ENCODE measurements at places on chromosomes 7 and 10.

DNA sequence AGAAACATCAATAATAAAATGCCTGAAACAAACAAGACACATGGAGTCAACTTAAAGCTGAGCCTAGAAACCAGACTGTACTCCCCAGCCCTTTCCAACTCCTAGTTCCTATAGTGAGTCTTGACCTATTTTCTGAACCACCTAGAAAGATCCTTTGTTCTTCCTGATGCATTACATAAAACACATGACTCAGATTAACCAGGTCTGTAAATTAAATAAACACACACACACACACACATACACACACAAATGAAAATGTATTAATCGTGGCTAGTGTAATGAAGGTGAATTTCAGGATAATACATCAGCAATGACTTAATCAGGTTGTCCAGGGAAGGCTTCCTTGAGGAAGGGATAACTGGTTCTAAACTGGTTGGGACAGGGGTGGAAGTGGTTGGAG lies 104.7 kb downstream of the ST8SIA6 start:
- DNase-seq = no peak

GRCh38 chr7:90594751-90595317 lies 1.3 kb upstream of the CDK14 start:
- DNase-seq = no peak

DNA sequence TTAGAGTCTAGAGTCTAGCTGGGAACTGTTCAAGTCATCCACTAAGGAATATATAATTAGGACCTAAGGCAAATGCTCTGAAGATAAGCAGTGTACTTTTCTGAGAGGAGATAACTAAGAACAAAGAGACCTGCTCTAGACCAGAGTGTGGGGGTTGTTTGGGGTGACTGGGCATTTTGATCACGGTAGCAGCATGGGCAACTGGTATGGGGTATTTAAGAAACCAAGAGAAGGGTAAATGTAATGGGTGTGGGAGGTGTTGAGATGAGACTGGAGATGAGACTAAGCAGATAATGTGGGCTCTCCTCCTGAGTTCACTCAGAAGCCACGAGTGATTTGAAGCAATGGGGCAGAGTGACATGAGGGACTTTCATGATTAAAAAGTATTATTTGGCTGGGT lies 1082.9 kb downstream of the GATA3 start:
- no peak for DNase-seq

GRCh38 chr7:143408686-143409561 lies at the start of gene EPHA1:
TSS of gene EPHA1 (minus strand) at chr7:143408856. CDS start at chr7:143408805, 51 bp downstream.
- DNase-seq = no peak

GRCh38 chr10:88794731-88795130 lies 7.8 kb upstream of the LIPM start:
- no peak for DNase-seq

GRCh38 chr10:31000867-31001266 lies 30.8 kb downstream of the ZNF438 start:
- DNase-seq = no peak

DNA sequence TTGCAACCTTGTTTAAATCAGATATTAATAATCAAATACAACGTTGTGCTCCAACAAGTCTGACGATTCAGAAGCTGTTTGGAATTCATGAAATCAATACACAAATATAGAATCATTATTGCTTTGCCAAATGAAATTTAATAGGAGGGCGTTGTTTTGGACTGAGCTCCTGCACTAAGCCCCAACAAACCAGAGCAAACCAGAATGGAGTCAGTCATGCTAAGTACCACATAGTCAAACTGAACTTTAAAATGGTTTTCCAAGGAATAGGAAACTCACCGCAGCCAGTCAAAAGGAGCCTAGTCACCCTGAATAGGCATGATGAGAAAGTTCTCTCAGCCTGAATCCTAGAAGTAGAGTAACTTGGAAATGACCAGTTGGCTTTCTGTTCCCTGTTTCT lies 53.7 kb downstream of the HACD1 start:
- no peak for DNase-seq

- DNase-seq = no peak
Measured at GRCh38 chr7:27693794-27694193, 31.1 kb upstream of the HIBADH start.

GRCh38 chr7:46152696-46153095 lies 231.6 kb upstream of the IGFBP3 start:
- DNase-seq = no peak

- DNase-seq = no peak
Measured at GRCh38 chr10:47087667-47088066, 176.4 kb downstream of the PTPN20 start.

GRCh38 chr10:118045837-118046394 lies 825 bp downstream of the RAB11FIP2 start:
- no peak for DNase-seq

DNA sequence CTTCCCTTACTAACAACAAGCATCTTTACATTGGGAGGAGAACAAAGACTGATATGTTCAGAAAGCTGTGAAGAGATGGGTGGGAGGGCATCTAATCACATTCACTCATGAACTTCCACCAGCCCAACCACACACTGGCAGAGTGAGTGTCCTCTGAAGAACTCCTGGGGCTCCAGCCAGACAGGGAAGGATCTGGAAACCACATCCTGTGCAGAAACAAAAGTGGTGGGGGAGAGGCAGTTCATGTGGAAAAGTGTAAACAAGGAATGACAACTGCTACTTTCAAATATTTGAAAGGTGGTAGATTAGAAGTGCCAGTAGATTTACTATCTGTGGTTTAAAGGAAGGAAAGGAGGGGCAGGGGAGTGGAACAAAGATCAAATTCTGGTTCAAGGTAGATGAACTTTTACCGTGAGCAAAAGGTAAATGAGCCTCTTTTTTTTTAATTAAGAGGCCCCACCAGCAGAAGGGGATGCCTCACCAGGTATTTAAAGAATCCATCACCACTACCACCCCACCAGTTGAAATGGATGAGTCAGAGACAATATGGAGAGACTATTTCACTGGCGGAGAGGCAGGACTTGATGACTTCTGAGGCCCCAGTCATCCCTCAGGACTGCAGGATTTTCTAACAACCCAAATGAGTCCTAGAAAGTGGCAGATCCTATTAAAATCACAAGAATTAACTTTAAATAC lies 34.5 kb downstream of the GOT1 start:
- DNase-seq = no peak

GRCh38 chr7:20574784-20575720 lies 40.4 kb upstream of the ABCB5 start:
- no peak for DNase-seq

- no peak for DNase-seq
Measured at GRCh38 chr10:131092386-131092785, 219.1 kb downstream of the TCERG1L start.

DNA sequence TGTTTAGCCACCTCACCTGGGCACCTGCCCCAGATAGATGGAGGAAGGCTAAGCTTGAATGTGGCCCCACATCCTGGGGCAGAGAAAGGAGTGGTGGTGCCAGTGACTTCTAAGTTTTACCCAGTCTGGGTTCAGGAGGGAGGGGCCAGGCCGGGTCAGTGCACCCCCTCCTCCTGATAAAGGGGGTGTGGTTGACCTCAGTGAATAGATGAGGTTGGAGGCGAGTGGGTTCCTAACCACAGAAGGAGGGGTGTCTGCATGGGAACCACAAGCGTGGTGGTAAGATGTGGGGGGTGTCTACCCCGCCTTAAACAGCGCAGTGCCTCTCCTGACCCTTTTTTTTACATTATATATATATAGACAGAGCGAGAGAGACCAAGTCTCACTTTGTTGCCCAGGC lies 105.3 kb upstream of the KCTD7 start:
- no peak for DNase-seq

- no peak for DNase-seq
Measured at GRCh38 chr7:27108390-27109127, 6.1 kb upstream of the HOXA2 start.

GRCh38 chr10:21284301-21284700 lies 241.2 kb downstream of the SKIDA1 start:
- DNase-seq = no peak

DNA sequence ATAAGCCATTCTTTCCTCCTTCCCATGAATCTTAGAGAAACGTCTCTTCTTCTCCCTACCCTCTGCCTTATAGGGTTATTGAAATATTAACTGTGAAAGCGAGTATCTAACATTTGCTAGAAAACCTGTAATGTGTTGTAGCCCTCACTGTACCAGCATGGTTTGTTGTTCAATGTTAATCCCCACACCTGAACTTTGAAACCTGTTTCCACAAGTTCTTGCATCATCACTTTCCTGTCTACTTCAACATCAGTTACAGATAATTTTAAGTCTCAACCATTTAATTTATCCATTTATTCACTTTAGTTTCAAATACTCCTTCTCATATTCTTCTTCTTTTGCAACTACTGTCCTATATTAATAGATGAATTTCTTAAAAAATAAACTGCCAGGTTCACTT lies 148.2 kb downstream of the ETV1 start:
- no peak for DNase-seq

- DNase-seq = peak; percentile 35
Measured at GRCh38 chr7:155066417-155066950, 3.6 kb upstream of the HTR5A start.

GRCh38 chr10:28619455-28619854 lies 57.9 kb upstream of the BAMBI start:
- no peak for DNase-seq

GRCh38 chr10:106076496-106076895 lies 1088.0 kb downstream of the SORCS1 start:
- no peak for DNase-seq

GRCh38 chr7:72403458-72404076 lies 8.6 kb downstream of the CALN1 start:
- no peak for DNase-seq

- DNase-seq = no peak
Measured at GRCh38 chr10:118470470-118470869, 125.0 kb downstream of the PRLHR start.

DNA sequence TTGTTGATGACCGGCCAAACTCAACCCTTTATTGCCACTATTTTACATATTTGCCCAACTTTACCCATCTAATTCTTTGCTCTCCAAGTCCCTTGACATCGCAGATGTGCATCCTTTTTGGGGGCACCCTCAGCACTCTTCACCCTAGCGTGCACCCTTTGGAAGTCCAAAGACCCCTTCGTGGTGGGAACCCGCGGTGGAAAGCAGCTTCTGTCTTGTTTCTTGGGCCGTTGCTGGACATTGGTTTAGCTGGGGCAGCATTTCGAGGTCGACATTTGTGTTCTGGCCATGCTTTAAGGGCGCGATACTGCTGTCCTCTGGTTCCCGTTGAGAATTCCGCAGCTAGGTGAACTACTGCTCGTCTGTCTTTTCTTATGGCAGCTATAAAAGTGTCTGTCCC lies 326 bp upstream of the PAPOLB start:
- DNase-seq = no peak

GRCh38 chr10:23974746-23975272 lies 234.1 kb upstream of the KIAA1217 start:
- no peak for DNase-seq

DNA sequence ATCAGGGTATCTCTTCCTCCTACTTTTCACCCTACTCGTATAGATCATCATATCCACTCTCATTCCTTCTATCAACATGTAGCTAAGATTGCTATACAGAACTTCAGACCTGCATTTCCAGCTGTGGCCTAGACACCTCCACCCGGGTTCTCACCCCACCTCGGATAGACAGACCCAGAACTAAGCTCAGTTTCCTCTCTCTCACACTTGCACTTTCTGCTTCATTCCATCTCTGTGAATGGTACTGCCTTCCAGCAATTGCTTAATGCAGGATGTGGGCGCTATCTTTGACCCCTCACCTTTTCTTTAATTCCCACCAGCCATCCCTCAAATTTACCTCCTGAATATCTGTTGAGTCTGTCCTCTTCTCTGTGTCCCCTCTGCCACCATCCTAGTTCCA lies 35.7 kb downstream of the AGK start:
- no peak for DNase-seq

DNA sequence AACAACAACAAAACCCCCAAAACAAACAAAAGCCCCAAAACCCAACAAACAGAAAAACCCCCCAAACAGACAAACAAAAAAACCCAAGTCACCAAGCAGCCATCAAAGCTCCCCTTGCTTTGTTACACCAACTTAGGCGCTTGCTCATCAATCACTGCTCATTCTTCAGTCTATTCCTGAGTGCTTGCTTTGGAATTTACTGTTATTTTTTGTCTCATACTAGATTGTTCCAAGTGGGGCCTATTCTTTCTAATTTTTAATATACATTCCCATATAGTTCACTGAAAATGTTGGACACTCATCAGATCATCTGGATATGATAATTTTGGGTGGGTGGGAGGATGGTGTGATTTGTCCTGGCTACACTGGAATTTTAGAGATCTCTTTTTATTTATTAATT lies 126.0 kb upstream of the JCAD start:
- no peak for DNase-seq

- no peak for DNase-seq
Measured at GRCh38 chr10:112126901-112127300, 56.7 kb downstream of the GPAM start.

- DNase-seq = no peak
Measured at GRCh38 chr10:102121739-102122372, 1.7 kb upstream of the LDB1 start.

GRCh38 chr10:22476601-22477321 lies 131.5 kb downstream of the SPAG6 start:
- no peak for DNase-seq

- no peak for DNase-seq
Measured at GRCh38 chr7:136911344-136911743, 42.9 kb downstream of the CHRM2 start.

GRCh38 chr7:101140746-101141382 lies 13.4 kb upstream of the AP1S1 start:
- DNase-seq = no peak

GRCh38 chr7:114759347-114760062 lies 162.4 kb upstream of the MDFIC start:
- DNase-seq = no peak

- no peak for DNase-seq
Measured at GRCh38 chr7:10821156-10821555, 152.5 kb upstream of the PHF14 start.
